ENCODE measurements at places on chromosomes 2 and 18.

GRCh38 chr2:135840601-135841000, 3.6 kb upstream of the LCT start:
- no peak for DNase-seq

- DNase-seq, result no peak
Observed at GRCh38 chr2:14363976-14364375, 268.5 kb upstream of the LRATD1 start.

GRCh38 chr2:127025359-127026166, 81.4 kb downstream of the BIN1 start:
- peak; percentile 73 for DNase-seq

DNA sequence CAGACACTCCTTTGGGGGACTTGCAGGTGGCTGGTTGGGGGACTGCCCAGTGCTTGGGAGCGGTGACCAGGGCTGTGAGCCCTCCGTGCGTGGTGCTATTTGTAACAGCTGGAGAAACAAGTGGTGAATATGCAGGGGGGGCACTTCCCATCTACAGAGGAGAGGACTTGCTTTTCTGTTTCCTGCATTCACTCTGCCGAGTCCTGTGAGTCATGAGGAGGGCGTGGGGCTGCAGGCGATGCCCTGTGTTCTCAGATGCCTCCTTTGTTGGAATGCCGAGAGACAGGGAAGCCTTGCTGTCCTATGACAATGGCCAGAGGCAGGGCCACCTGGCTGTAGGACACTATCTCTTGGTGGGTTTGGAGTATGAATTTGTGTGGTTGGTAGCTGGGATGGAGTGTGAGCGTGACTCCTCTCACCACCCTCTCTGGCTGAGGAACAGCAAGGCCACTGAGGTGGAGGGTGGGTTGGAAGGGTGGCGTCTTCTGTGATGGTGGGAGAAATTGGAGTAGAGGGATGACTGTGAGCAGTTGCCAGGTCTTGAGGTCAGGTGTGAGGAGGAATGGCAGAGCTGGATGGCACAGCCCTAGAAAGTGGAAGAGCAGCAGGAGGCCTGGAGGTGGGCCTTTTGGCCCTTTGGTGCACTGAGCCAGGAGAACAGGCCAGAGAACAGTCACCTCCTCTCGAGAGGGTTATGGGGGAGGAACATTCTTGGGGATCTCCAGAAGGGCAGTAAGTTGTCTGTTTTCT, 24.3 kb downstream of the FHOD3 start:
- DNase-seq, result no peak

DNA sequence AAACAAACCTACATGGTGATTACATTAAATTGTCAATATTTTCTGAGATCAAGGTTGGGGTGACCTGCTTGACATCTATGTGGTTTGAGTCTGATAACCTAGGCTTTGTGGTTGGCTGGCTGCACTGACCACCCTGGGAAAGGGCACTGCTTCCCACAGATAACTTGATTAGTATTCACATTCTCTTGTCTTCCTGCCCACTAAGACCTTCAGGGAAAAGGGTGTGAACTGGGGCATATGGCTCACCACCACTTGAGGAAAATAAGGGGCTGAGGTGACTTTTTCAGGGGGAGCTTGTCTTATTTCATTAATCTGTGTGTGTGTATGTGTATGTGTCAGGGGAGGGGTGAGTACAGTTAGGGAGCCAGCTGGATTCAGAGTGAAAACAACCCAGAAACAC, 1.5 kb downstream of the SMYD1 start:
- DNase-seq, result no peak
